ENCODE measurements at places on chromosomes 12 and 14. TPM values are rescaled to one million over a fixed set of nuclear protein-coding genes. Genes with fewer than 3 reads are reported as not detected.
A peak's percentile ranks its signal among the peaks of the same experiment; 100 is the strongest.

- no peaks in the 10 kb centered on the region for H3K36me3 ChIP-seq
- H3K4me3 ChIP-seq = no peak overlapping the region
- no peaks in the 10 kb centered on the region for H3K27me3 ChIP-seq
- no peak overlapping the region for H3K27ac ChIP-seq
These were observed 75.2 kb downstream of the NTS start for GRCh38 chr12:85949253-85949652.

- H3K36me3 ChIP-seq = no peaks in the 10 kb centered on the region
- no peak for DNase-seq
- no peak overlapping the region for H3K4me3 ChIP-seq
- no peak overlapping the region for H3K27ac ChIP-seq
- no peaks in the 10 kb centered on the region for H3K27me3 ChIP-seq
- H3K4me1 ChIP-seq = no peaks in the 10 kb centered on the region
These were observed 59.9 kb downstream of the TRAFD1 start for GRCh38 chr12:112185093-112185923.

DNA sequence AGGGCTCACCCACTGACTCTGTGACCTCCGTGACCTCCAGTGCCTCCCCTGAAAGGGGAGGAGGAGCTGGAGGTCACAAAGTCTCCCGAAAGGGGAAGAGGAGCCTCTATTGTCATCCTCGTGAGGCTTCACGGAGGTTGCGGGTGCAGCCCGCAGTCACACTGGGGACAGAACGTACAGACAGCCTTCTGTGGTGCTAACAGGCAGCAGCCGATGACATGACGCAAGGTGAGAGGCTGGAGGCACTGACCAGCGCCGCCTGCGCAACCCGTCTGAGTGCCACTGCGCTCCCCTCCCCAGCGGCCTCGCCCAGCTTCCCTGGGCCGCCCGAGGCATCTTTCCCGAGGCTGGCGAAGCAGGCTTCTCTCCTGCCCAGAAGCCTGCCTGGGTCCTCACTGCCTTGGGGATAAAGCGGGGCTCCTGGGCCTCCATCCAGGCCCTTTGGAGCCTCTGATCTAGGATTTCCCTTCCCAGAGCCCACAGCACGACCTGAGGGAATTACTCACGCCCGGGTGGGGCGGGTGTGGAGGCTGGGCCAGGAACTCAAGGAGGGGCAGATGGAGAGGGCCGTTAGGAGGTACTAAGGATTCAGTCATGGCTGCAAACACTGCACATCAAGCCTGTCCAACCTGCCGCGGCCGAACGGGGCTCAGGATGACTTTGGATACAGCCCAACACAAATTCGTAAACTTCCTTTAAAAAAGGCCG is 12.3 kb upstream of the LBHD2 start:
- no peaks in the 10 kb centered on the region for H3K27me3 ChIP-seq
- no peaks in the 10 kb centered on the region for H3K36me3 ChIP-seq
- H3K27ac ChIP-seq = no peak overlapping the region
- DNase-seq = no peak
- H3K4me3 ChIP-seq = no peak overlapping the region
- H3K4me1 ChIP-seq = peaks cover 11% of the 10 kb centered on the region

DNA sequence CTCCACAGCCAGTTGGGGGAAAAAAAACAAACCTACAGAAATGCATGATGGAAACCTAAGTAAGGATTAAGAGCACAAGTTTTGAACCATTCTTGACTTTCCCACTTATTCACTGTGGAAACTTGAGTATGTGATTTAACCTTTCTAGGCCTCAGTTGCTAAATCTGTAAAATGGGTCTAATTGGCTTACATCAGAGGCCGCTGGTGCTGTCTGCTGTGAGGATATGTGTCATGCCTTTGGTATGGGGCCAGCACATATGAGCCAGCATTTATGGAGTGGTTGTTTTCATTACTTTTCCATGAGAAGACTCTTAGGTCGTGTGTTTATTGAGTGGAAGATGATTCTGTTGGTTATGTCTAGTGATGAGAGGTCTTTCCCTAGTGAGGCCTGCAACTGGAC is 102.4 kb downstream of the ESR2 start:
- H3K4me3 ChIP-seq = no peak overlapping the region
- no peaks in the 10 kb centered on the region for H3K4me1 ChIP-seq
- no peaks in the 10 kb centered on the region for H3K36me3 ChIP-seq
- no peak overlapping the region for H3K27ac ChIP-seq

GRCh38 chr12:49828133-49829091 is at the start of gene NCKAP5L:
Gene NCKAP5L, minus strand, starts transcription at chr12:49828413. Its CDS starts 24,369 bp downstream, at chr12:49804044.
- peak; percentile 96 for DNase-seq
- H3K27me3 ChIP-seq = no peaks in the 10 kb centered on the region
- no peaks in the 10 kb centered on the region for H3K4me1 ChIP-seq
- no peaks in the 10 kb centered on the region for H3K36me3 ChIP-seq

DNA sequence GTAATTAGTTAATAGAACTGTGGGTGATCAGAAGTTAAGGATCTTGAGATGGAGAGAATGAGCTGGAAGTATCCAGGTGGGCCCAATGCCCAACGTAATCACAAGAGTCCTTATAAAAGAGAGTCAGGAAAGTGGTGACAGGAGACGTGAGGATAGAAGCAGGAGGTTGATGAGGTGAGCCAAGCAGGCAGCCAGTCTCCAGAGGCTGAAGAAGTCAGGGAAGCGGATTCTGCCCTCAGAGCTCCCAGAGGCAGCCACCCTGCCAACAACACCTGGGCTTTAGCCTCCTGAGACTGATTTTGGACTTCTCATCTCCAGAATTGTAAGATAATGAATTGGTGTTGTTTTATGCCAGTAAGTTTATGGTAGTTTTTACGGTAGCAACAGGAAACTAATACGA is 10.1 kb upstream of the SAV1 start:
- no peak for DNase-seq
- no peaks in the 10 kb centered on the region for H3K27me3 ChIP-seq
- no peak overlapping the region for H3K4me3 ChIP-seq
- no peaks in the 10 kb centered on the region for H3K4me1 ChIP-seq
- H3K27ac ChIP-seq = no peak overlapping the region

DNA sequence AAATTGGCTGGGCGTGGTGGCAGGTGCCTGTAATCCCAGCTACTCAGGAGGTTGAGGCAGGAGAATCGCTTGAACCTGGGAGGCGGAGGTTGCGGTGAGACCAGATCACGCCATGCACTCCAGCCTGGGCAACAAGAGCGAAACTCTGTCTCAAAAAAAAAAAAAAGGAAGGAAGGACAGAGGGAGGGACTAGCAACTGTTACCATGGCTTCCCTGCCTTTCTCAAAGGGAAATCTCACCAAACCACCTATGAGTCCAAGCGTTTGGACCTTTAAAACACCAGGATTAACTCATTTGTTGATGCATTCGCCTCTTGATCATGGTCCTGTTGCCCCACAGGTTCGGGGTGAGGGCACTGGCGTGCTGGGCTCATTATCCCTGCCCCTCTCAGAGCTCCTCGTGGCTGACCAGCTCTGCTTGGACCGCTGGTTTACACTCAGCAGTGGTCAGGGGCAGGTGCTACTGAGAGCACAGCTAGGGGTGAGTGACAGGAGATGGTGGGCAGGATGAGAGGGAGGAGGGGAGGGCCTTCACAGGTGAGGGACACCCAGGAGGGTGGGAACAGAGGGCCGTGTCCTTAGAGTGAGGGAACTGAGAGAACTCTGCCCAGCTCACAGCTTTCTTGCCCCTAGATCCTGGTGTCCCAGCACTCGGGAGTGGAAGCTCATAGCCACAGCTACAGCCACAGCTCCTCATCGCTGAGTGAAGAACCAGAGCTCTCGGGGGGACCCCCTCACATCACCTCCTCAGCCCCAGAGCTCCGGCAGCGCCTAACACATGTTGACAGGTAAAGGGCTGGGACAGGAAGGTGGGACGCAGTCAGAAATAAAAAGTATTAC is 10.2 kb upstream of the MYL6B start:
- H3K4me1 ChIP-seq = no peaks in the 10 kb centered on the region
- no peak overlapping the region for H3K4me3 ChIP-seq
- no peaks in the 10 kb centered on the region for H3K27me3 ChIP-seq

- H3K4me1 ChIP-seq = no peaks in the 10 kb centered on the region
- H3K36me3 ChIP-seq = no peaks in the 10 kb centered on the region
- no peak overlapping the region for H3K4me3 ChIP-seq
- no peak overlapping the region for H3K27ac ChIP-seq
- H3K27me3 ChIP-seq = no peaks in the 10 kb centered on the region
These were observed 113.4 kb upstream of the RESF1 start for GRCh38 chr12:31845613-31846322.

DNA sequence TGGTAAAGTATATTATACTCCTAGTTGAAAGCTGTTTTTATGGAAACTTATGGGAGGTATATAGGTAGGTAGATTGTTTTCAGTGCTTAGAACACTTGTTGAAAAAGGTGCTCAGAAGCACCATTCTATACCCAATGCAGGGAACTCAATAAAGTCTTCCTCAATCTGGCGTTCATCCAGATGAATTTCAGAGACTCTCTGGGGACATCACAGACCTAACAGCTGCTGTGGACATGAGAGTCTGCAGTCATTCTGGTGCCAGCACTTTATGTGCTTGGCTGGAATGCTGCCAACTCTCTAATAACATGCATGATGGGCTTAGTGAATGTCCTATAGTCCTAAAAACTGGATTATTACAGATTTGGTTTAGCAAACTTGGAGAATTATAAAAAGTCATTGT is 115.9 kb downstream of the NTN4 start:
- no peak overlapping the region for H3K27ac ChIP-seq
- H3K36me3 ChIP-seq = no peaks in the 10 kb centered on the region
- no peaks in the 10 kb centered on the region for H3K27me3 ChIP-seq
- DNase-seq = no peak

GRCh38 chr14:95496111-95496681 is 20.3 kb downstream of the SYNE3 start:
- DNase-seq = no peak
- no peaks in the 10 kb centered on the region for H3K27me3 ChIP-seq
- H3K4me1 ChIP-seq = peaks cover 19% of the 10 kb centered on the region
- peak overlapping the region; percentile 68 for H3K27ac ChIP-seq
- H3K36me3 ChIP-seq = no peaks in the 10 kb centered on the region
- no peak overlapping the region for H3K4me3 ChIP-seq

- no peaks in the 10 kb centered on the region for H3K36me3 ChIP-seq
- H3K4me1 ChIP-seq = no peaks in the 10 kb centered on the region
- no peak overlapping the region for H3K27ac ChIP-seq
- no peak overlapping the region for H3K4me3 ChIP-seq
- H3K27me3 ChIP-seq = no peaks in the 10 kb centered on the region
These were observed 542.2 kb upstream of the USP15 start for GRCh38 chr12:61717986-61718385.

GRCh38 chr12:32201096-32201495 is 94.4 kb downstream of the BICD1 start:
- H3K4me1 ChIP-seq = no peaks in the 10 kb centered on the region
- H3K27ac ChIP-seq = no peak overlapping the region
- no peak overlapping the region for H3K4me3 ChIP-seq
- no peaks in the 10 kb centered on the region for H3K27me3 ChIP-seq

GRCh38 chr12:52193991-52194390 is 2.2 kb upstream of the KRT80 start:
- no peaks in the 10 kb centered on the region for H3K36me3 ChIP-seq
- peaks cover 22% of the 10 kb centered on the region for H3K4me1 ChIP-seq
- no peak overlapping the region for H3K4me3 ChIP-seq
- no peaks in the 10 kb centered on the region for H3K27me3 ChIP-seq
- DNase-seq = no peak

GRCh38 chr12:56749359-56749758 is 2.8 kb downstream of the PRIM1 start:
- no peaks in the 10 kb centered on the region for H3K36me3 ChIP-seq
- H3K4me3 ChIP-seq = no peak overlapping the region
- H3K27me3 ChIP-seq = no peaks in the 10 kb centered on the region
- H3K27ac ChIP-seq = no peak overlapping the region

DNA sequence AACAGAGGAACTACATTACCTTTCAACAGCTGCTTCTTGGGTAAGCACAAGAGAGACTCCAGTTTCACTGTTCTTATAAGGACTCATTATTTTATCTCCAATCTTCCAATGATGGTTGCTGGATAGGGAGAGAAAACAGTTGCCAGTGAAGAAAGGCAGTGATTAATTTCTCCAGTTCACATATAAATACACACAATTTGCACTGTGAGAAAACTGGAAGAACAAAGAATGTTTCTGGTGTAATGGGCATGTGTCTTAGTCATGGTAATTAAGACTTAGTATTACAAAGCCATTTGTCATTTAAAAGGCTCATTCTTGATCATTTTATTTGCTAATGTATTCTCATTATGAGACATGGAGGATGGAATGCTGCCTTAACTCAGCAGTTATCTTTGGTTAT is 78.0 kb upstream of the FAR2 start:
- H3K4me3 ChIP-seq = no peak overlapping the region
- H3K4me1 ChIP-seq = no peaks in the 10 kb centered on the region
- no peak for DNase-seq
- H3K27ac ChIP-seq = no peak overlapping the region
- no peaks in the 10 kb centered on the region for H3K27me3 ChIP-seq
- no peaks in the 10 kb centered on the region for H3K36me3 ChIP-seq

- DNase-seq = no peak
- no peaks in the 10 kb centered on the region for H3K36me3 ChIP-seq
- H3K4me3 ChIP-seq = no peak overlapping the region
- no peaks in the 10 kb centered on the region for H3K27me3 ChIP-seq
- H3K4me1 ChIP-seq = no peaks in the 10 kb centered on the region
These were observed 5.2 kb upstream of the GNG2 start for GRCh38 chr14:51855234-51855633.

- peaks cover 32% of the 10 kb centered on the region for H3K4me1 ChIP-seq
- peak overlapping the region; percentile 99 for H3K27ac ChIP-seq
- peak; percentile 84 for DNase-seq
- H3K36me3 ChIP-seq = no peaks in the 10 kb centered on the region
- no peaks in the 10 kb centered on the region for H3K27me3 ChIP-seq
- peak overlapping the region; percentile 35 for H3K4me3 ChIP-seq
These were observed 7.9 kb downstream of the HDAC7 start for GRCh38 chr12:47811581-47812484.

DNA sequence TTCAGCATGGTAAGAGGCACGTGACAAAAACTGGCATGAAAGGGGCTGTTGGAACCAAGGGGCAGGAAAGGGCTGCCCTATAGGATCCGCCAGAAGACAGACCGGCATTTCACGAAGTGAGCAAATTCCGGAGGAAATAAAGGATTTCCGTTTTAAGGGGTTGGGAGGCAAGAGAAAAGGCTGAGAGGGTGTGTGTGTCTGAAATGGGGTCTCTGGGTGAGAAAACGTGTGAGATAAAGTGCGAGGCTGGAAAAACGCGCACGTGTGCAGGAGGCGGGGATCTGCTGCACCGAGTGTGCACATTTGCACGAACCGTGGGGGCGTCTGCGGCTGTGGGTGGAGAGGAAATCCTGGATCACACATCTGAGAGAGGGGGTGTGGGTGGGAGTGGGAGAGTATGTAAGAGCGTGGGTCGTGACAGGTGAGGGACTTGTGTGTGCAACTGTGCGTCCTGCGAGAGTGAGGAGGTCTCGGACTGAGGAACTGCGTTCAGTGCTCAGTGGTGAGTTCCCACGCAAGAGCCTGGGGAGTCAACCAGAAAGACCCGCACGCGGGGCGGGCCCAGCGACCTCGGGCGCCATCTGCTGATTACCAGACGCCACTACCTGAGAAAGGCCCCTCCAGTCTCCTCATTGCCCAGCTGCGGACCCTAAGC is 37.0 kb upstream of the P2RX7 start:
- no peaks in the 10 kb centered on the region for H3K4me1 ChIP-seq
- peak overlapping the region; percentile 18 for H3K4me3 ChIP-seq
- no peaks in the 10 kb centered on the region for H3K36me3 ChIP-seq

The PTCSC3 gene
- total RNA-seq = not detected

The RPS6KL1 gene
- 3.0 TPM for total RNA-seq

The KRT82 gene
- total RNA-seq = not detected

The TECPR2 gene
- total RNA-seq = 14.1 TPM

The ATF7IP gene
- 39.5 TPM for total RNA-seq

The PZP gene
- not detected for total RNA-seq

The CDCA3 gene
- not detected for total RNA-seq

The CLEC1A gene
- 5.3 TPM for total RNA-seq

The RAD52 gene
- total RNA-seq = 28.9 TPM

The PRIMA1 gene
- 4.6 TPM for total RNA-seq

The PLA2G1B gene
- not detected for total RNA-seq

The CLEC4D gene
- total RNA-seq = not detected

The MDM1 gene
- total RNA-seq = 67.5 TPM

The CCDC177 gene
- total RNA-seq = not detected
